ENCODE measurements at places on chromosomes 6 and 20.
A peak's percentile ranks its signal among the peaks of the same experiment; 100 is the strongest.

DNA sequence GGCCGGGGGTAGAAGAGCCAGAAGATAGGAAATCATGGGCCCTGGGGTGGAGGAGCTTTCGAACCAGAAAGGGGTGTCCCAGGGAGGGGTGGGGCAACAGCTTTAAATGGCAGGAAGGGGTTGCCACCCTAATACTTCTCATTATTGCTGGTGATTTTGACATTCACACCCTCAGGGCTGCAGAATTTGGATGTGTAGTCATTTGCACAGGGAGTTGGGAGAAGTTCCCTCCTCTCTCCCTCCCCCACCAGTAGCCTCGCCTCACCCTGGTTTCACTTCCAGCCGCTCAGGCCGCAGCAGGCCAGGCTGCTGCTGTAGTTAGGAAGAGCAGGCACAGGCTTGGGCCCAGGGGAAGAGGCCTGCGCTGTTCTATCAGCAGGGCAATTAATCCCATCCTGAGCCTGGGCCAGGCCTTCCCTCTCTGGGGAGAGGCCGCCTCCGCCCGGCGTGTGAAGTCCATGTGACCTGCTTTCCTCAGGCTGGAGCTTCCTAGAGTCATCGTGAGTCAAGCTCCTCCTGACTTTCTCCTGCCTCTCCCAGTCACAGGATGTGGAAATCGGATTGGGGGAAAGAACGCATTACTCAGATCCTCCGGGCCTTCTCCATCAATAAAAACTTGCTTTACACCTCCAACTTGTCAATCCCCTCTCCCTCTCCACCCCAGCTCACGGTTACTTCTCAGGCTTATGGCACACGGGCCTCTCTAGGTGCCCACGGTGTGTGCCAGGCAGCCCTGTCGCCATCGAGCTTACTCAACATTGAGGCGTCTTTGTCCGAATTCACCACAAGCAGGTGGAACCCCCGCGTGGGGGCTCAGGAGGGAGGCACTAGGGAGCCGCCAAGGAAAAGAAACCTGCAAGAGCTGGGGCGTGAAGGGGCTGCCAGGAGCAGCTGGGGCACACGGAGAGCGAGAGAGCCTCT is 7.8 kb downstream of the ADTRP start:
- peak; percentile 98 for DNase-seq

DNA sequence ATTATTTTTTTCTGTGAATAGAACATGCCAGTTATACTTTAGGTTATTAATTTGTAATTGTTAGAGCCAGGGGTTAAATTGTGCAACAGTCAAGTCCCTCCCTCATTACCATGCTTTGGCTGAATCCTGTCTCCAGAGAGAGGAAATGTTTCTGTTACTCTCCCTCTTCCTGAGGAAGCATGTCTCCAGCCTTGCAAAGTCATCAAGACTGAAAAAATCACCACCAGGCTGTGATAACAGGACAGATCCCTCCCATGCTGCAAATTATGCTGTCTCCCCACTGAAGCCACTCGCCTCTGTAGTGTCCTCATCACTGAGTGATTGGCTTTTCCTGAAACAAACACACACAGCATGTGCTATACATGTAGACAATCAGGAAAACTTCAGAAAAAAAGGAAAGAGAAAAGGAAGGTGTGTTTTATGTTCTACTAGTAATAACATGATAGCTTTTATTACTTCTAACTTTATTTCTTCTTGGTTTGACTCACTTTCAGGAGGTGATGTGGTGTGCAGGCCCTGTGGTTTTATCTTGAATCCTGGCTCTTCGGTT is 290.0 kb upstream of the JAG1 start:
- no peak for DNase-seq

DNA sequence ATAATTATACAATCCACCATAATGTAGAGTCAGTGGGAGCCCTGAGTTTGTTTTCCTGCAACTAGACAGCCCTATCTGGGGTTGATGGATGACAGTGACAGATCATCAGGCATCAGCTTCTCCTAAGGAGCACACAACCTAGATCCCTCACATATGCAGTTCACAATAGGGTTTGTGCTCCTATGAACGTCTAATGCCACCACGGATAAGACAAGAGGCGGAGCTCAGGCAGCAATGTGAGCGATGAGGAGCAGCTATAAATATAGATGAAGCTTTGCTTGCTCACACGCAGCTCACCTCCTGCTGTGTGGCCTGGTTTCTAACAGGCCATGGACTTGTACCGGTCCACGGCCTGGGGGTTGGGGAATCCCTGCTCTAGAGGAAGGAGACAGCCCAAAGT is 25.9 kb downstream of the EDEM2 start:
- peak; percentile 42 for DNase-seq

DNA sequence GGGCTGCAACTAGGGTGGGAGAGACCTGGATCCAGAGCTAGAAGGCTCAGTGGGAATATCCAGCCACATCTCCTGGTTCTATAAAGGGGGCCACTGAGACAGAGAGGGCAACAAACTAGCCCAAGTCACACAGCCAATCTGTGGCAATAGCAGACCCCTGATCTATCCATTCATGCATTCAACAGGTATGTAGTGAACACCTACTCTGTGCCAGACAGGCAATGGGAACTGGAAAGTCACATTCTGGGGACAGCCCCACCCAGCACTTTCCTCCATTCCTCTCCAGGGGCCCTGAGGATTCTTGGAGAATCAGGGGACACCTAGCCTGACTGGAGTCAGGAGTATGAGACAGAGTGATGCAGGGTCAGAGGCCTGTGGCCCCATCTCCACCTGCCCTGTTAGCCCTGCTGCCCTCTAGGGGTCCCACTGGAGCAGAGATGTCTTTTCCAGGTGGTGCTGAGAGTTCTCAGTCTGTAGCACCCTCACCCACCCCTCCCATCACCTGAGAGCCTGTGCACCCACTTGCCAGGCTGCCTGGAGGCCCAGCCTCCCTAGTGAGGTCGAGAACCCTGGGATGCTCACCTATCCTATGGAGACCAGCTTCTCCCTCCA is 13.6 kb downstream of the BPIFA2 start:
- no peak for DNase-seq

GRCh38 chr6:128251445-128252340 is 268.7 kb downstream of the PTPRK start:
- DNase-seq = no peak

GRCh38 chr6:137830511-137830911 is 36.5 kb upstream of the TNFAIP3 start:
- DNase-seq = no peak

DNA sequence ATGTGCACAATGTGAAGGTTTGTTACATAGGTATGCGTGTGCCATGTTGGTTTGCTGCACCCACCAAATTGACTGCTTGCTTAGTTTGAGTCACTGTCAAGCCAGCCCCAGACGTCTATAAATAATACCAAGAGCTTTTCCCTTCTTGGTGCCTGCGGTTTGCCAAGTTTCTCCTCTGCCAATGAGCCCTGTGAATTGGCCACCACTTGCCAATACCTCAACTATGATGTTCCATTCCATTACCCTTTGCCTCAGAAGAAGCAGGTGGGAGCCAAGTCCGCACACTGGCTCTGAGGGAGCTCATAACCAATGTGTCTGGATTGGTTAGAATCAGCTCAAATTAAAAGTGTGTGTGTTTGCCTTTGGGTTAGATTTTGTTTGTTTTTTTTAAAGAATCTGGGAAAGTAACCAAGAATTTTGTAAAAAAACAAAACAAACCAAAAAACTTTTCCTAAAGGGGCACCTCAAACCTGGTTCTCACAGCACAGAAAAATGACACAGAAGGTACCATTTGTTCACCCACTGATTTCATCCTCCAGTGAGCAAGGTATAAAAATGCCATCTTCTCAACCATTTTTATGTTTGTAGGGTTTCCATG is 244.7 kb upstream of the PRND start:
- peak; percentile 47 for DNase-seq

DNA sequence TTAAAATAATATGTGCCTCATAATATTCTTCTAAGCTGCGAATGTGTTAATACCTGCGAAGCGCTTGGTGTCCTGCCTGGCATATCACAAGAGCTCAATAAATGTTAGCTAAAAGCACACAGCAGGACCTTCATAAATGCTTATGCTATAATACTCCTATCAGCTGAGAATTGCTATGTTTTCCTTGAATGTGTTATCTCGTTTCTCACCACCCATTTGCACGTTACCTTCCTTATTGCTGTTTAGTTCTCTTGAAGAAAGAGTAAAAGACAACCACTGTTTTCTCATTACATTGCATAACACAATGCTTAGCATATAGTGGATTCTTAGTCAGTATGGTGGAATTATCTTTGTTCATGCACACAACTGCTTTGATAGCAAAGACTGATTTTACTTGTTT is 76.6 kb downstream of the EDN1 start:
- DNase-seq = no peak

GRCh38 chr20:41005361-41005729 is 23.3 kb upstream of the TOP1 start:
- peak; percentile 96 for DNase-seq

- no peak for DNase-seq
These were observed 156.6 kb downstream of the KLHL32 start for GRCh38 chr6:97081010-97081590.

- no peak for DNase-seq
These were observed 8.8 kb upstream of the METTL24 start for GRCh38 chr6:110366975-110367374.

GRCh38 chr6:130873746-130874145 is 46.5 kb downstream of the SMLR1 start:
- DNase-seq = no peak

Measured in A172 (cell line).